ENCODE measurements at places on chromosomes 3 and 15.

GRCh38 chr15:40452296-40453090, 11.7 kb downstream of the BAHD1 start:
- DNase-seq, result no peak

DNA sequence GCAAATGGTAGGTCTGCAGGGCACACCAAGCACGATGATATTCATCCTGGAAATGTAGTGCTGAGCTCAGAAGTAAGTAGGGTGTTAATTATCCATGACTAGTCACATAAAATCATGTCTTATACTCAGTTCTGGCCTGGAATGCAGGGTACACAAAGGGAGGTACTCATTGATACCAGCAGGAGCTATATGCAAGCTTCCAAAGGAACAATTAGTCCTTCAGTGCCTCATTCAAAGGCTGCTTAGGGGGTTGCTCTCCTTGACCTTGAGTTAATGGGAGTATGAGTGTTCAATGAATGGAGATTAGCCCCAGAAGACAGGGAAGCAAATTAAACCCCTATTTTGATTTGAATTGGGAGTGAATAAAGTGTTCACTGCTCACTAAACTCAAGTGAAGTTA, 38.3 kb downstream of the CNTN6 start:
- DNase-seq, result no peak

- DNase-seq, result no peak
These were observed 552.8 kb downstream of the NAALADL2 start for GRCh38 chr3:175411946-175412345.

GRCh38 chr15:67799801-67800205, 25.5 kb upstream of the SKOR1 start:
- DNase-seq, result no peak

DNA sequence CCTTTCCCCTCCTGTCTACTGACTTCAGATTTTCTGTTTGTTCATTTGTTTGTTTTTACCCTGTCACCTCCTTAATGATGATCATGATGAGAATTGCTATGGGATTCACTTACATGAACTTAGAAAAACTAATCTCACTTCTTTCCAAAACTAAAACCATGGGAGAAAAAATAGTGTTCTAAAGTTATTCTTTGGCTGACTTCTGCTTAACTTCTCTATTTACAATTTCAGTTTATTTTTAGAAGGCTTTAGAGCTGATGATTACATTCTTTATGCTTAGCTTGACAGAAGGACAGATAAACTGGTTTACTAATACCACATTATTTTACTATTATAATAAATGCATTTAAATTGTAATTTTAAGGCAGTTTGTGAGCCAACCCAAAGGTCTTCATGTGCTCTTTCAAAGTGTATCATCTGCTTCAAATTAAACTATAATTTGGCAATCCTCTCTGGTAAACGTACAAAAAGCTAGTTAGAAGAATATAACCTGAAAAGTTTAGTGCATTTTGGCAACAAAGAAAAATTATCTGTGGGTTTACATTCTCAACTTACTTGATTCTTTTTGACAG, 676.8 kb upstream of the UBE2E2 start:
- no peak for DNase-seq

- no peak for DNase-seq
These were observed 194.6 kb downstream of the SUCLG2 start for GRCh38 chr3:67459796-67460195.

DNA sequence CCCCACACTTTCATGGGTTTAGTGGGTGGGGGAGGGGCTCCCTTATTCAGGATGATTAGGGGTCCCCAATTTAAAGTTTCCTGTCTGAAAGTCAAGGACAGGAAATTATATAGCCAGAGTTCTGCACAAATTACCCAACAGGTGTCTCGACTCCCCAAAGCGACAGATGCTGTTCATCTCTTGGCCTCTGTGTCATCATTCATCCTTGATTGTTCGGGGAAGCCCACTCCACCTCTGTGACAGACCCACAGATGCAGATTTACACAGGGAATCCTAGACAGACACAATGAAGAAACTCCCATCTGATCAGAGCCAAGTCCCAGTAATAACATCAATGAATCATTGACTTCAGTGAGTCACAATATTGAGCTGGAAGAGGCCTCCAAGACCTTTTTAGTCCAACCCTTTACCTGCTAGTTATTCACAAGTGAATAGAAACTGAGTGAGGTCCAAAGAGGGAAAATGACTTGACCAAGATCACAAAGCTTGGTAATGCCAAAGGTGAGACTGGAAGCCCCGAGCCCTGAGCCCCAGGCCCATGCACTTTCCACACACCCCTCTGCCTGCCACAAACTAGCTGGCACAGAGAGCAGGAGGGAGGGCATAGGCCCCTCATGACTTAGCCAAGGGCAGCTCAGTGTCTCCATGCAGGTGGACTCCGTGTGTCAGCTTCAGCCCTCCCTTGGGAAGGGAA, 7.9 kb upstream of the SRP14 start:
- no peak for DNase-seq

DNA sequence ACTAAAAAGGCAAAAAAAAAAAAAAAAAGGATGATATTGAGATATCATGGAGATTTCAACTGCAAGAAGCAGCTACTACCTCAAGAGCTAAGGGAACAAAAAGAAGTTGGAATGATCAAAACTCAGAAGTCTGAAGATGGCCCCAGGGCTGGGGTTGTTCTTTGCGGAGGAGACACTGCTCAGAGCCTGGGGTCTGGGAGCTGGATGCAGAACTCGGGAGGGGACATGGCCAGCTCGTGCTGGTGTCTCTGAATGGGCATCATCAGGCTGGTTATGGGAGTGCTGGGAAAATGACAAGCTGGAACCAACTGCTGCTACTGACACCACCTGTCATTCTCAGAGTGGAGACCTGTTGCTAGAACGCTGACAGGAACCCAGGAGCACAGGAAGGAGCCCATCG, 14.2 kb upstream of the ADIPOQ start:
- no peak for DNase-seq

GRCh38 chr3:48747015-48747615, 30.1 kb upstream of the IP6K2 start:
- DNase-seq, result no peak

- no peak for DNase-seq
These were observed 40.2 kb downstream of the METTL6 start for GRCh38 chr3:15387171-15387581.

GRCh38 chr3:47283193-47283537, 421 bp downstream of the KLHL18 start:
- no peak for DNase-seq

GRCh38 chr15:64911311-64912186, at the start of gene ANKDD1A:
Gene ANKDD1A, plus strand, starts transcription at chr15:64911902. Its CDS starts 29 bp downstream, at chr15:64911931.
- DNase-seq, result peak; percentile 65

- DNase-seq, result no peak
These were observed 16.1 kb upstream of the IL1RAP start for GRCh38 chr3:190497811-190498210.

- no peak for DNase-seq
These were observed 548.3 kb downstream of the NLGN1 start for GRCh38 chr3:173945806-173946205.

- DNase-seq, result no peak
These were observed 291.6 kb upstream of the CFAP20DC start for GRCh38 chr3:59341459-59341858.
